ENCODE measurements at places on chromosomes 2 and 18. TPM values are rescaled to one million over a fixed set of nuclear protein-coding genes. Genes with fewer than 3 reads are reported as not detected.

Gene TET3
- 15.9 TPM for total RNA-seq

Gene SERPINB10
- total RNA-seq: 3.9 TPM

DNA sequence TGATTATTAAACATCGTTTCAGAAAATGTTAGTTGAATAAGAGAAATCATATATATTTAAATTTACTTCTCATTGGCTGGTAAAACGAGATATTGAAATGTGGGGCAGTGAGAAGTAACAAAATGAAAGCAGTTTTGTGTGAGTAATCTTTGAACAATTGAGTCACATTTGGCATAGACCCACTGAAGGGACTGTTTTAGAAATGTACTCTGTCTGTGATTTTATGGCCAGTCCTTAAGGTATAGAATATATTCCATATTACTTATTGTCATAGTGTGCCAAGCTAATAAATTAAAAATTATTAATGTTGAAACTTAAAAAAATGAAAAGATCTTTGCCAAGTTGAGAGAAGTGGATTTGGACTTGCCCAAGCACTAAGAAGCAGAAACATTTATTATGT is 222.4 kb upstream of the COL3A1 start:
- DNase-seq: peak; percentile 78

DNA sequence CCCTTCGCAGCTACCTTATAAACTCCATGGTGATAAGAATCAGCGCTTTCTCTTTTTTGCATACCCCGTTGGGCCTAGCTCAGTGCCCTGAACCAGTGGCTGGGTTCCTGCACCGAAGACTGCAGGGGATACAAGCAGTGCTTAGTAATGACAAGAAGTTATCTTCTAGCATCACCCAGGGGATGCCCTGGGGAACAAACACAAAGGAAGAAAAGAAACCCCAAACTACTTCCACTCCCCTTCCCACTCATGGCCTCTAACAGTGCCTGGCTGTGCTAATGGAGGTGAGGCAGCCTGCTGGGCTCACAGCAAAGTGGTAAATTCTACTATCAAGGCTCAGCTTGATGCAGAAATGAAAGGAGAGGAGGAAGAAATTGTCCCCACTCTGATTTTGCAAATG is 314.7 kb downstream of the TXNL1 start:
- no peak for DNase-seq

DNA sequence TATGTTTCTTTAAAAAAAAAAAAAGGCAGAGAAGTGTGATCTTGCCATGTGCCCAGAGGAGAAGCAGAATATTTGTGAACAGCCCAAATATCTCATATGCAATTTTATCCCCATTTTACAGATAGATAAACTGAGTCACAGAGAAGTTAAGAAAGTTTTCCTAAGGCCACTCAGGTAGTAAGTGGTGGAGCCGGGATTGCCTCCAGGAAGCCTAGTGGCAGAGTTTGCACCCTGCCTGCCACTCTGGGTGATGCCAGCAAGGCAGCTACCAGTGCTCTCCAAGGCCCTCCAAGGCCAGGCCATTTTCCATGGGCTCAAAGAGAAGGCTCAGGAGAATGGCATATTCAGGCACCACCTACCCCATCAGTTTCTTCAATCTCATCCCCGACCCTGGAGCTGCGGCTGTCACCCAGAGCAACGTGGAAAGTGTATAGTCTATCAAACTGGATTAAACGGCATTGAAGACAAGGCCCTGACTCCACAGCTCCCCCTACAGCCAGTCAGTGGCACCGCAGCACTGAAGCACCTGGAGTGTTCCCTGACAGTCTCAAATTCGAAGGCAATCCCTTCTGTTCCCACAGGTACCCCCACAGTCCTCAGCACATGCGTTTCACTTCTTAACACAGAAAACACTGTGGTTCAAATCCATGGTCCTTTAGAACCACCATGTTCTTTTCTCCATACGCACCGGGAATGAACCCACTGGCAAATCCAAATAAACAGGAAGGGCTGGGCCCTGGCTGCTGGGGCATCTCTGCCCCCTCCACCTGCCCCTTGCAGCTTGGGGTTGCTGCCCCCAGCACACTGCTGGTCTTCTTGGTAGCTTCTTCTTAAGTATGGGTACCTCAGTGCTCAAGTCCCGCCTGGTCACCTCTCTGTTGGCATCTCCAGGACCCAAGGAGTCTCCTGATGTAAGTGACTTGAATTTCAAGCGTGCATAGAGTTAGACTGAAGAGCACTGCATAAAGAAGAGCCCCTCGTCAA is 175.3 kb downstream of the INHBB start:
- no peak for DNase-seq

GRCh38 chr18:44731530-44732237 is 51.0 kb downstream of the SETBP1 start:
- DNase-seq: no peak
